ENCODE measurements at places on chromosomes 1 and 21. TPM values are rescaled to one million over a fixed set of nuclear protein-coding genes. Genes with fewer than 3 reads are reported as not detected.

The CBR3 gene
- 17.2 TPM for total RNA-seq

The SLC16A4 gene
- total RNA-seq: 0.44 TPM

The DMBX1 gene
- total RNA-seq: not detected

The OR6K3 gene
- not detected for total RNA-seq

The DDAH1 gene
- not detected for total RNA-seq

The ADAM30 gene
- total RNA-seq: not detected

The ZNF593OS gene
- not detected for total RNA-seq

The OPRD1 gene
- not detected for total RNA-seq

The CYP2J2 gene
- 0.49 TPM for total RNA-seq

The RASAL2 gene
- not detected for total RNA-seq

The AK5 gene
- 0.17 TPM for total RNA-seq

The MAP3K21 gene
- 1.6 TPM for total RNA-seq

The GCSAML gene
- 0.14 TPM for total RNA-seq

The FCMR gene
- total RNA-seq: 23.2 TPM
